ENCODE measurements at places on chromosomes 16 and 17.

- DNase-seq: no peak
Measured at GRCh38 chr17:19384723-19385391, 2.1 kb downstream of the MFAP4 start.

GRCh38 chr16:9389543-9390207 is 298.2 kb downstream of the HAPSTR1 start:
- DNase-seq: no peak

DNA sequence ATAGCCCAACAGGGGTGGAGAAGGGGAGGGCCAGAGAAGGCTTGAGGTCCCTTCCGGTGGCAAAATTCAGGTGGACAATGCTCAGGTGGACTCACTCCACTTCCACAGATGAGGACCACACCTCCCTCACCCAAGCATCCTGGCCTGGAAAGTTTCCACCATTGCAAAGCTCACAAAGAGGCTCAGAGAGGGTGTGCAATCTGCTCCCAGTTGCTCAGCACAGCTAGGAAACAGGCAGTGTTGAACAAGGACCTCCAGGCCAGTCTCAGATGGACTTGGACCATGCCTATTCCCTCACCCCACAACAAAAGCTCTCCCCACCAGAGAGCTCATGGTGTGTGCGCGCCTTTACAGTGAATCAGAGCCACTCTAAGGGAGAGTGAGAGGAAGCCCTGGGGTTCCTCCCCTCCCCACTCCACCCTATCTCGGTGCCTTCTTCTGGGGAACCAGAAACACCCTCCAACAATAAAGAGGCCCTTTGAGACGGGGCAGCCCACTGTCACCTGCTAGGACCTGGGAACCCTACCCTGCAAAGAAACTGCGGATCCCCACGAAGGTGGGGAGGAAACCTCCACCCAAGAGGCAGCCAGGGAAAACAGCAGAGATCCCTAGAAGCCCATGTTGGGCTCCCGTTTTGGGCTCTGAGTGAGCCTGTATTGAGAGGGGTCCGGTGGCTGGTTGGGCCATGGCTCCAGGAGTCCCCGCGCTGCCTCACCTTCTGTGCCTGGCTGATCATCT is 1.6 kb downstream of the FAM83G start:
- no peak for DNase-seq

- DNase-seq: no peak
Measured at GRCh38 chr16:50457979-50458491, 89.2 kb upstream of the BRD7 start.

DNA sequence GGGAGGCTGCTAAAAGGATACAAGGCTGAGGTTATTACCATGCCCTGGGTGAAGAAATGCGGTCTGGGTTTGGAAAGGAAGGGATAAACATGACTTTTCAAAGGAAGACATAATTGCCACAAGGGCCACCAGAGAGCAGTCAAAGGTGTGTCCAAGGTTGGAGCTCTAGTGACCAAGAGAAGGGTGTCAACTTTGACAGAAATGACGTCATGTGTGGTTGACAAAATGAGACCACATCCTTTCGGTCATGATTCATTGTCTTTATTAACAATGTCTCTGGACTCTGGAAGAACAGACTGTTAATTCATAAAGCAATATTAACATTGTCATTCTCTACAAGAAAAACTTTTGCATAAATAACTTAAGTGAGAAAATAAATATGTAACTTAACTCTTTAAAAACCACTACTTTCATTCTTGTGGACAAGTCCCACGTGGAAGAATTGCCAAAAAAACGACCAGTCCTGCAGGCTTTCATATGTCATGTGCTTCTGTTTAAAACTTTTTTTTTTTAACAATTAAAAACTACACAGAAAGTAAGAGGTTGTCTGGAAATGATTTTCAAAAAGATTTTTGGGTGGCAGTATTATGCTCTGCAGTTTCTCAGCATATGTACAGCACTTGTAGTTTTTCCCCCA is 5.0 kb downstream of the SOST start:
- DNase-seq: no peak

DNA sequence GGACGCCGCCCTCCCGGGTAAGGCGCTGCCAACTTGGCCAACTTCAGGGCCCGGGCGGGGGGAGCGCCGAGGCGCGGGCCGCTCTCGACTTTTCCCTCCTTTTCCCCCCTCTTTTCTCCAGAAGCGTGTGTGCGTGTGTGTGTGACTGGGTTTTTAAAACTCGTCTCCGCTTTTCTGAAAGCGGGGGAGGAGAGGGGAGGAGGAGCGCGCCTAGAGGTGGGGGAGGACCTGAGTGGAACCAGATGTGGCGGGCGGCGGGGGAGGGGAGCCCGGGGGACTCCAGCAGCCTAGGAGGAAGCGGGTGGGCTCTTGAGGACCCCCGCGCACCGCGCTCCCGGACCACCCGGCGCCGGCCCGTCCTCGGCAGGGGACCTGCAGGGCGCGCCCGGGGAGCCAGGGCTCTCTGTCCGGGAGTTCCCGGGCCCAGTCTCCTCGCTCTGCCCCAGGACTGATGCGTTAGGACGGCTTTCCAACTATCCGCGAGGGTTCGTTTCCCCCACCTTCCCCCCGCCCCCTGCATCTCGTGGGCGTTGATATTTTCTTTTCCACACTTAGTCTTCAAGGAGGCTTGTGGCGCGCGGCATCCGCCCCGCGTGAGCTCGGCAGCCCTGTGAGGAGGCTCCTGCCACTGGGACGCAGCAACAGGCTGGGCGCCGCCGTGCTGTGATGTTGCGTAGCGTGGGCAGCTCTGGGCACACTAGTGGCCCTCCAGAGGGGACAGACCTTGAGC is 599 bp downstream of the MRC2 start:
- no peak for DNase-seq

DNA sequence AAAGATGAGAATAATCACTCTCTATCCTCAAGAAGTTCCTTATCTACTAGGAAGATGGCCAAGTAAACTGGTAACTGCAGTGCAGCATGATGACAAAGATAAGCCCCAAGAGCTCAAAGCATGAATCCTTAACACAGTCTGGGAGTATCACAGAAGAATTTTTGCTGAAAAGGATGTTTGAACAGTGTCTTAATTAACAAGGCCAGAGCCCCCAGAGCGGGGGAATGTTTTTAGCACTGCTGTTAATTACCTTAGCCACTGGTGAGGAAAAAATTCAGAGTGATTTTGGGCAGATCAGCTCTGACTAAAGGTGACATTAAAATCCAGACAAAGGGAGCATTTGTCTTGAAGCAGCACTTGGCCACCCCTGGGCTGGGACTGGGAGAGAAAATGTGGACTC is 30.1 kb downstream of the ADAMTS18 start:
- DNase-seq: no peak

GRCh38 chr16:65832679-65833078 is 533.8 kb upstream of the CDH5 start:
- DNase-seq: no peak

GRCh38 chr16:54489225-54490111 is 202.9 kb upstream of the IRX3 start:
- no peak for DNase-seq

DNA sequence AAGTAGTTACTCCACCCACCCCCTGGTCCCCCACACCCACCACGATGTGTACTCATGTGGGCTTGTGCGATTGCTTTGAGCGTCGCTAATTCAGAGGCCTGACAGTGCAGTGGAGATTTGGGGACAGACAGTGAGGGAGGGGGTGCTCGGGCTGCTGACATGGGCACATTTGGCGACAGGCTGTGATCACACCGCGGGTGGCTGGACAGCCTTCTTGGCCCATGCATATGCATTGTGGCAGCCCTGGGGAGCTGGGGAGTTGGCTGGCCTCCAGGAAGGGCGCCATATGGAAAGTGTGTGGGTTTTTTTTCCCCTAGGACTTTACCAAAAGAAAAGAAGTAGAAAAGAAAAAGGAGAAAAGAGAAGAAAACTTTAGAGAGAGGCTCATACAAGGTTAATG is 275.5 kb upstream of the N4BP1 start:
- no peak for DNase-seq

All from stimulated activated CD8-positive, alpha-beta memory T cell treated with anti-CD3 and anti-CD28 coated beads, Interleukin-2, amount 100 ng/mL, for 1 hour (primary cell).